NCI-H524 treated with DMSO at 0.1 percent for 48 hours (cell line): ENCODE measurements at places on chromosomes 6 and 20.

DNA sequence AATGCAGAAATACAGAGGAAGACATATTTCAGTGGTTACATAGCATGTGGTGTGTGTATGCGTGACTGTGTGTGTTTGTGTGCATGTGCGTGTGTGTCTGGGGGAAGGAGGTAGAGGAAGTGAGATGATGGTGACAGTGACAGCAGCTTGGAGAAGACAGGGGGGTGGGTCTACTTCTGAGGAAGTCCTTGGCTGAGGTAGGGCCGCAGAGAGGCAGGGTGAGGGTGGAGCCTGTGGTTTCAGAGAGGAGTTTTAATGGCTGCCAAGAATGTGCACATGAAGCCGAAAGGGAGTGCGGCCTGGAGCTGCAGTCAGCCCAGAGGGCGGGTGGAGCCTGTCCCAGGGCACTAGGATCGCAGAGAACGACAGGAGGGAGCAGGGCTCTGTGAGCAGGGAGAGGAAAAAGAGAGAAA is 22.7 kb upstream of the RNF24 start:
- DNase-seq = no peak

DNA sequence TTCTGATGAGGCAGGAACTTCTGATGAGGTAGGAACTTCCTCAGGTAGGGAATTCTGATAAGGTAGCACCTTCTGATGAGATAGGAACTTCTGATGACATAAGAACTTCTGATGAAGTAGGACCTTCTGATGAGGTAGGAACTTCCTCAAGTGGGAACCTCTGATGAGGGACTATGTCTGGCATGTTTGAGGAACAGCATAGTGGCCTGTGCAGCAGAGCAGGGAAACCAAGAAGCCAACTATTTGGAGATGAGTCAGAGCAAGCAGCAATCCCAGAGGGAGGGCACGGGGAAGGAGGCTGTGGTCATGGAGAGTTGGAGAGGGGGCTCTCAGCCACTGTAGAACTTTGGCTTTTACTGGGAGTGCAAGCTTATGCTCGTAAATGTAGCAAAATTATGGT is 132.4 kb downstream of the CFAP61 start:
- no peak for DNase-seq

DNA sequence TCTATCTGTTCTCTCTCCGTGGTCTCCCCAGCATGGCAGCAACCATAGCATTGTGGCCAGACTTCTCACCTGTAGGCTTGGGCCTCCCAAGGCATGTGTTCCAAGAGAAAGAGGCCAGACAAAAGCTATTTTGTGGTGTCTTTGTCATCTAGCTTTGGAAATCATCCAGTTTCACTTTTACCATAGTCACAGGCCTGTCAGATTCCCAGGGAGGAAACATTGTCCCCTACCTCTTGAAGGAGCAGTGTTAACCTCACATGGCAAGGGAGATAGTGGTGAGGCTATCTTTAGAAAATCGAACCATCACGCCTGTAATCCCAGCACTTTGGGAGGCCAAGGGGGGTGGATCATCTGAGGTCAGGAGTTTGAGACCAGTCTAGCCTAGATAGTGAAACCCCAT is 42.3 kb upstream of the RALGAPA2 start:
- no peak for DNase-seq

- no peak for DNase-seq
Measured at GRCh38 chr20:6576726-6577125, 190.8 kb upstream of the BMP2 start.

DNA sequence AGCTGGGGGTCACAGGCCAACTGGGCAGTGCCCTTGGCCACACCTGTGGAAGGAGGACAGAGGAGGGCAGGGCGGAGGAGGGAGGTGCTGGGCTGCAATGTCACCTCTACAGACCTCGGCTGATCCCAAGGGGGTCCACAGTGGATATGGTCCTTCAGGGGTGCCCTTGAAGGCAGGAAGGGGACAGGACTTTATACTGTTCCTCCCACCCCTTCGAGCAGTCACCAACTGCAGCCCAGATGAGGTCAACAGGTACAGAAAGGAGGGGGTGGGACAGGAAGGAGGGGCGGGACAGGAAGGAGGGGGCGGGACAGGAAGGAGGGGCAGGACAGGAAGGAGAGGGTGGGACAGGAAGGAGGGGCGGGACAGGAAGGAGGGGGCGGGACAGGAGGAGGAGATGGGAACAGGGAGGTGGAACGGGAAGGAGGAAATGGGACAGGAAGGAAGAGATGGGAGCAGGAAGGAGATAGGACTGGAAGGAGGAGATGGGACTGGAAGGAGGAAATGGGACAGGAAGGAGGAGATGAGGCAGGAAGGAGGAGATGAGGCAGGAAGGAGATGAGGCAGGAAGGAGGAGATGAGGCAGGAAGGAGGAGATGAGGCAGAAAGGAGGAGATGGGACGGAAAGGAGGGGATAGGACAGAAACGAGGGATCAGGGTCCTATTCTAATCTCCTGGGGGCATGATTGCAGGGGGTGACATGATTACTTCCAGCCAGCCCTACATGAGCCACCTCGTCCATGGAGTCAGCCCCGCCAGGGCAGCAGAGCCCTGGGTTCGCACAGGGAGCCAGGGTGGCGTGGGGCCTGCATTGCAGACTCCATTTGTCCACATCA is 19.4 kb upstream of the MRGBP start:
- DNase-seq = no peak

GRCh38 chr6:148470606-148471465 is 128.2 kb downstream of the SASH1 start:
- no peak for DNase-seq
